ENCODE measurements at places on chromosomes 4 and X.

DNA sequence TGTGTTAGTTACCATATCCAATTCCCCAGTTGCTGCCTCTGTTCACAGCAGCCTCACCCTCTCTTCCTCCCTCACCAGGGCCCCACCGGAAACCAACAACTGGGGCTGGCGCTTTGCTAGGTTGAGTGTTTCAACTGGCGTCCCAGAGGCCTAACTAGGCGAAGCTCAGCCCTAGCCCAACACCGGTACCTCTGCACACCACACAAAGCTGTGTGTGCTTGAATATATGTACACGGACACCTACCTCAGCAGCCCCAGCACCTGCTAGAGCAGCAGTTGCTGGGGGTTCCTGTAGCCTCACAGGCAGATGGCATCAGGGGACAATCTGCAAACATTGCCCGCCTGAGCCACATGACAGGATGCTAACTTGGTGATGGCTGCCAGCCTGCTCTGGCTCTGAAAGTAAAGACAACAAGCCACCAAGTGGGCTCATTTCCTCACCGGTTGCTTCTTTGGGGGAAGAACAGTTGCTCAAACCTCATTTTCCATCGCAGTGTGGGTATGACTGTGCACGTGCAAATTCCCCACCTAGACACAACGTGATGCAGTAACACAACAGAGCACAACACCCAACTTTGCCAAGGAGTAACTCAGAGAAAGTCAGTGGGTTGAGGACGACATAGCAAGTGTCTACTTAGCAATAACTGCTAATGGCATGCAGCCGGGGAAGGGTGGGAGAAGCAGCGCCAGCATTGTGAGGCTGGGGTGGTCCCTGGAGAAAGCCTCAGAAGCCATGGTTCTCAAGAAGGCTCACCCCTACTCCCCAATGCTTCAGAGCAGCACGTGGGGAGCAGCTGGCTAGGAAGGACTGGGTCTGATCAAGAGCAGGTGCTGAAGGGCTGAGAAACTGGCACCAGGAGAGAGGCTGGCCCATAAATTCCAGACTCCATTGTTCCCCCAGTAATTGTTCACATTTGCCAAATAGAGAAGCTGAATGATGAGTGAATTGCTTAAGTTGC, 139.5 kb downstream of the SH3KBP1 start:
- DNase-seq = no peak

DNA sequence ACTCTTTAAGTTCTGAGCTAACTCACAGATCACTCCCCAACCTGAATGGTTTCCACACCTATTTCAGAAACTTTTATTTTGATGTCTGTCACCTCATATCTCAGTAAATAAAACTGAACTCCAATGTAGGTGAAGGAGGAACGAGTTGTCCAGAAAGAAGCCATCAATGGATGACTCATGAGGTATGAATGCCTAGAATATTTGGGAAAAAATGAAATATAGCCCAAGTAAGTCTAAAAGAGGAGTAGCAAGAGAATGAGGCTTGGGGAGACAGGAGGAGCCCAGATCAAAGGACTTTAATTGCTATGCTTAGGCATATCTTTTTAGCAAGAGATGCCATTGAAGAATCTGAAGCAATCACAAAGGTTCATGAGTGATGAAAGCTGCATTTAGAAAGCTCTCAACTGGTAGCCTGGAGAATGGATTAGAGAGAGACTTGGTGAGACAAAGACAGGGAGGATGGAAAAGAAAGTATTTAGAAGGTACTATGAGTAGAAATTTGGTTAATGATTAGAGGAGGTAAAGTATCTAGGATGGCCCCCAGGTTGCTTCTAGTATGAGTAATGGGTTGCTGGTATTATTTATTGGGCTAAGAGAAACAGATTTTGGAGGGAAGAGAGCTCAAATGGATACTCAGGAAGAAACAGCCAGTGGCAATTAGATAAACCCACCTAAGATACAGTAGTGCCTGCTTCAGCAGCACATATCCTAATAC, 39.4 kb downstream of the NOCT start:
- peak; percentile 28 for DNase-seq

- no peak for DNase-seq
Measured at GRCh38 chrX:19578956-19579355, 63.6 kb upstream of the MAP3K15 start.

DNA sequence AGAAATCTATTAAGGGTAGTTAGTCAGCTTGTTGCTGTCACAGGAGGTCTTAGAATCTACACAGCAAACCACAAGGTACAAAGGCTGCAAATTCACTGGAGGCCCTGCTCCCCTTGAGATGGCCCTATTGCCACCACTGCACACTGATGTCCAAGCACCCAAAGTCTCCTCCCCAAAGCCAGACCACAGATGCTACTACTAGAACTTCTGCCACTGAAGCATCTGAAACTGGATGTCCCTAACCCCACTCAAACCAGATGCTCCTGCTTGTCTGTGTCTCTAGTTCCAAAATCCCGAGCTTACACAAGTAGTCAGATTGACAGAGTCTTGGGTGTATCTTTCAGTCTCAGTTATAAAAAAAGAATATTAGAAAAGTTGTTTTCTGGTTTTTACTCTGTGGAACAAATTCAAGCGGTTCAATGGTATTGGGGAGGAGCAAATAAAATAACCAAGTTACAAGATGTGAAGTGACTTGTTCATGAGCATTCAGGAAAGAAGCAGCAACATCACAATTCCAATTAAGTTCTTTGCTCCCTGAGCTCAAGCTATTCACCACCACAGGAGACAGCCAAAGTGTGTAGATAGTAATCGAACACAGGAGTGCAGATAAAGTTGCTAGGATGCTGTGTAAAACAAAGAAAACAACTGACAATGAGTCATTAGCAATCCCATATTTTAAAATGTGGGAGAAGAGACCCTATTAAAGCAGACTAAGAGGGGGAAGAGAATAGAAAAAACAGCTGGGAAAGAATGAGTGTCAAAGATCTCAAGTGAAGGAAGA, 352.3 kb downstream of the PDGFC start:
- DNase-seq = no peak

- no peak for DNase-seq
Measured at GRCh38 chr4:17763416-17763815, 18.0 kb downstream of the FAM184B start.

DNA sequence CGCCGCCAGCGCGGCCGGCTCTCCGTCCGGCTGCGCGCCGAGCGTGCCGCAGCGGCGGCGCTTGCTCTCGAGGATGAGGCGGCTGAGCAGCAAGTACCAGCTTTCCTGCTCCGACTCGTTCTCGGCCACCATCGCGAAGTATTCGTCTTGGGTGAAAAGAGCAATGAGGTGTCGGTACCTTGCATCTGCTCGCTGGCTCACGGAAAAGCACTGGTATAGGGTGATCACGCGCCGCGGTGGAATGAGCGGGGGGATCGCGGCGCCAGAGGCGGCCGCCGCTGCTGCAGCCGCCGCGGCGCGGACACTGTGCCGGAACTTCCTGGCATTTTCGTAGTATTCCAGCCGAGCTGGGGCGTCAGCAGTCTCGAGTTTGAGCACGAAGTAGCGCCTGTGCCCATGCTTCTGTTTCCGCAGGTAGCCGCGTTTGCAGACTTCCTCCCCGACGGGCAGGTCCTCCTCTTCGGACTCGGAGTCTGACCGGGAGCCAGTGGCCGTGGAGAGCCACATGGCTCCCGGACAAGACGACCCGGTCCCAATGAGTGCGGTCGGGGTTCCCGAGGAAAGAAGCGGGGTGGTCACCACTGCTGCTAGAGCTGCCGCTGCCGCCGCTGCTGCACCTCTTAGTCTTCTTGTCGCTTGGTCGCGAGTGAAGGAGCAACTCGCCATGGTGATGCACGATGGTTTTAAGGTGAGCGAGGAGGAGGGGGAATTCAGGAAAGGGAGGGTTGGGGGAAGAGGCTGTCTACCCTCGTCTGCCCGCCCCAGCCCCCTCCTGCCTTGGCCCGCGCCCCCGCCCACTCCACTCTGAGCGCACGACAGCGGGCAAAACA, 469 bp downstream of the IRS4 start:
- DNase-seq = no peak

DNA sequence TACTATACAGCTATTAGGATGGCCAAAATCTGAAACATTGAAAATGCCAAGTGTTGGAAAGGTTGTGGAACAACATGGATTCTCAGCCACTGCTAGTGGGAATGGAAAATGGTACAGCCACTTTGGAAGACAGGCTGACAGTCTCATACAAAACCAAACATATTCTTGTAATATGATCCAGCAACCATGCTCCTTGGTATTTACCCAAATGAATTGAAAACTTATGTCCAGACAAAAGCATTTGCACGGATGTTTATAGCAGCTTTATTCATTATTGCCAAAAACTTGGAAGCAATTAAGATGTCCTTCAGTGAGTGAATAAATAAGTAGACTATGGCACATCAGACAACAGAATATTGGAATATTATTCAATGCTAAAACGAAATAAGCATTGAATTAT, 105.8 kb upstream of the DCLK2 start:
- DNase-seq = no peak

DNA sequence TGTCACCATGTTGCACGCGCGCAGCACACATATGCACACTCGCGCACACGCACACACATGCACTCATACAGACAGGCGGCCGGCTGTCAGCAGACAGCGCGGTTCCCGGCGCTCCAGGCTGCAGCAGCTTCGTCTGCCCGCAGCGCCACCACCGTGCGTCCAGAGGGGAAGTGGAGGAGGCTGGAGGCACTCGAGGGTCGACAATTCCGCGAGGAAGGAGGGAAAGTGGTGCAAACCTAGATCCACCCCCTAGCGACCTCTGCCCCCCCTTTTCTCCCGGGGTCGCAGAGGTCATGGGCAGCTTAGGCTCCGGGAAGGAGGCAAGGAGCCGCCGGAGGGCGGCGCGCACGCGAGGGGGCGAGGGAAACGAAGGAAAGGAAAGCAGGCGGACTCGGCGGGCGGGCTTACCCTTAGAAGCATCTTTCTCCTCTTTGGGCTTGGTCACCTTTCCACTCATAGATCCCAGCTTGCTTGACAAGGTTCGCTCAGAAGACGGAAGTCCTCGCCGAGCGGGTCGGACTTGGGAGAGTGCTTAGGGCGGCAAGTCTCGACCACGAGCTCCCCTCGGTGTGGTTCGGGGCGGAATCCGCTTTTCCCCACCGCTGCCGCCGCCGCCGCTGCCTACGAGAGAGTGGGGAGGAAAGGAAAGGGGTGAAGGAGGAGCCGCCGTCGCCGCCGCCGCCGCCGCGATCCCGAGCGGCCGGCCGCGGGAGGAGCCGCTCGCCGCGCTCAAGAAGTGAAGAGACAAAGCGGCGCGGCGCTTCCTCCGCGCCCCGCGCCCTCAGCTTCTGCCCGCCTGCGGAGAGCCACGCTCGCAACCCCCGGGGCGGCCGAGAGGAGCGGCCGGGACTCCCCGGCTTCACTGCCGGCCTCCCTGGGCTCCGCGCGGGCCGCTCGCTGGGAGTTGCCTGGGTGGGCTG, 326.6 kb upstream of the F9 start:
- no peak for DNase-seq

Data from hepatic stellate cell (primary cell).